ENCODE measurements at places on chromosomes 7 and 10.

GRCh38 chr7:28096713-28097112, 83.9 kb downstream of the JAZF1 start:
- DNase-seq, result peak; percentile 45

DNA sequence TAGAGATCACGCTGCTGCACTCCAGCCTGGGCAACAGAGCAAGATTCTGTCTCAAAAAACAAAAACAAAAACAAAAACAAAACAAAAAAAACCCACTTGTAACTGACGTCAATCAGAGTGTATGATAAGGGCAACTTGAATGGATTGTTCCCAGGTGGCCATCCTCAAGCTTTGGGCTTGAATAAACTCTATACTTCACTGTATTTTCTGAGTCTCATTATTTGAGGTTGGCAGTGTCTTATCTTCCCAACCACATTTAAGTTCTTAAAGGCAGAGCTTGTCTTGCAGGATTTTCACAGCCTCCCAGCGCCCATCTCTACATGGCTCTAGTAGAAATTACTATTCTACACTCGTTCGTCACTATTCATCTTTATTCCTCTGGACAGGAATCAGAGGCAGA, 5.1 kb upstream of the OAT start:
- no peak for DNase-seq

DNA sequence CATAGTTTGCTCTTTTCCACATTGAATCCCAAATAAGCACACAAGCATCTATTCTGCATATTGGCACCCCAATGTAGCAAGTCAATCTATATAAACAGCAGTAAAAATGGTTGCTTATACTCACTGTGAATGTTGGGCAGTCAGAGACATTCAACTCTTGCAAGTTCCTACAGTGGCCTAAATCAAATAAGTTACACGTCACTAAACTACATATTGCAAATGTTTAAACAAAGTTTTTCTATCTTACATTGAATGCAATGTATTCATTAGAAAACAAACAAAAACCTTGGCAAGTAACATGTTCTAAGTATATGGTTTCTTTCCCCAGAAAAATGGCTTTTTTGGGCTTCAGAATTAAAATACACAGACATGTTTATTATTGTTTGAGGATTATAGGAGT, 19.0 kb downstream of the LRRC17 start:
- DNase-seq, result no peak

- peak; percentile 73 for DNase-seq
Observed at GRCh38 chr10:114499630-114500190, 95.4 kb upstream of the AFAP1L2 start.

GRCh38 chr7:88278881-88279280, 27.8 kb downstream of the STEAP4 start:
- DNase-seq, result no peak

DNA sequence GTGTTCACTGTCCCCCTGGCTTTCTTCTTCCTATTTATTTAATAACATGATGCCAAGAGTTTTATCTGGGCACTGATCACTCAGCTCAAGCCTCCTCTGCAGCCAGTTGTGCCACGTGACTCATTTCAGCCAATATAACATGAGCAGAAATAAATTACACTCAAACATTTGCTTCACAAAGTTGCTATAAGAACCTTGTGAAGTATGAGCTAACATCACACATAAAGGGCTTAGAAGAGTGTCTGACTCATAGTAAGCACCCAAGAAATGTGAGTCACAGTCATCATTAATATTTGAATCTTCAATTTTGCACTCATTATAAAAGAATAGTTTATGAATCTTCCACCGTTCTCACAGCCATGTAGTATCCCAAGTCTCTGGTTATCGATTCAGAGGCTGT, 414.6 kb upstream of the NPVF start:
- DNase-seq, result no peak

Data from activated naive CD4-positive, alpha-beta T cell treated with anti-CD3 and anti-CD28 coated beads, Interleukin-2, amount 10 ng/mL, durations not matched to agents 7 days and 5 days (primary cell).